ENCODE measurements at places on chromosomes 16 and 17. TPM values are rescaled to one million over a fixed set of nuclear protein-coding genes. Genes with fewer than 3 reads are reported as not detected.

GRCh38 chr17:79652999-79653643 is 42.3 kb upstream of the RBFOX3 start:
- DNase-seq: no peak

DNA sequence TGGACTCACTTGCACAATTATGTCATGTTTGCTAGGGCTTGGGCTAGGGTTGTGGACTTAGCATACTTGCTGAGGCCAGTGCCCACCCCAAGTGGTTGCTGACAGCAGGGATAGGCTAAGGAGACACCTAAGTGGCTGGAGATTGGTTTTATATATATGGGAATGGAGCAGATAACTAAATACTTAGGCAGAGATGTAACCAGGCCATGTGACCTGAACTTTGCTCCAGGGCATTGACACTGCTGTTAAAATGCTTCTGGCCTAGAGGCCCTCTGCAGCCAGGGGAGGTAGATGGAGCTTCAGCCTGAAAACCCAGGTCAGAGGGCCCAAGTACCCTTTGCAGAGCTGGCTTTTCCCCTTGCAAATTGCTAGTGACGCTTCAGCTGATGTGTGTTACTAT is 1.4 kb upstream of the ITGB3 start:
- DNase-seq: no peak

DNA sequence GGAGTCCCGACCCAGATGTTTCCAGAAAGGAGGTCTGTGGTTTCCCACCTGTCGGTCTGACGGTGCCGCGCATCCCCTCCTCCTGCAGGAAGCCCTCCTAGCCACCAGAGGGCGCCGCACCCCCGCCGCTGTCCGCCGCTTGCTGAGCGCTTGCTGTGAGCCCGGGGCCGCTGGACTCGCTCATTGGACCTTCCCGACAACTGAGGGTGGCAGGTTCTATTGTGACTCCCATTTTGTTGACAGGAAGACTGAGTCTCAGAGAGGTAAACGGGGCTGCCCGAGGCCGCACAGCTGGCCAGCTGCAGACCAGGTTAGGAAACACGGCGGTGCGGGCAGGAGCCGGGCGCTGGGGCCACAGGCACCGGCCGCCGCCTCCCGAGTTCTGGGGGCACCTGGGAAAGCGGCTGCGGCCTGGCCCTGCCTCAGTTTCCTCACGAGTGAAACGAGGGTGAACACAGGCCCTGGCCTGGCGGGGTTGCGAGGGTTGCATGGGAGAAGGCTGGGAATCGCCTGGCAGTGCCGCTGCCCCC is 191.1 kb upstream of the CIBAR2 start:
- no peak for DNase-seq

- DNase-seq: no peak
Observed at GRCh38 chr16:85304337-85304736, 192.1 kb upstream of the CIBAR2 start.

- DNase-seq: no peak
Observed at GRCh38 chr17:9368631-9369030, 207.0 kb downstream of the STX8 start.

DNA sequence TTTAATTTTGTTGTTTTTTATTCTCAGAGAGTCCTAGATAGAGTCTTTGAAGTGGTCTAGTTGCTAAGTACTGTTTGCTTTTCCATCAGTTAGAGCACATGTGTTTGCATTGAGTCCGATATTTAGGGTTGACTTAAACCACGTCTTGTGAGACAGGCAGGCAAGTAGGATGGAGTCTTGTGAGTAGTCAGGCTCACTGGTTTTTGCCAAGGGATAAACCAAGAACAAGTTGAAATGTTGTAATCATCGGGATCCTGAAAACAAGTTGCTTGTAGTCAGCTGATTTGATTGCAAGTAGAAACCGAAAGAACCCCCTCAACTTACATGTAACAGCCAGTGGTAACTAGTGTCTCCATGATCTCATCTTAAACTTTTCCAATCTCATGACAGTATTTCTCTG is 17.2 kb downstream of the ATP6V0A1 start:
- DNase-seq: no peak

Gene RAB11FIP4
- total RNA-seq: 0.45 TPM

Gene HAS3
- total RNA-seq: 0.23 TPM

Gene SOST
- not detected for total RNA-seq

Gene TPSG1
- not detected for total RNA-seq
